ENCODE measurements at places on chromosomes 7 and 10.

GRCh38 chr7:200290-200689, 7.9 kb downstream of the FAM20C start:
- peak; percentile 38 for DNase-seq

DNA sequence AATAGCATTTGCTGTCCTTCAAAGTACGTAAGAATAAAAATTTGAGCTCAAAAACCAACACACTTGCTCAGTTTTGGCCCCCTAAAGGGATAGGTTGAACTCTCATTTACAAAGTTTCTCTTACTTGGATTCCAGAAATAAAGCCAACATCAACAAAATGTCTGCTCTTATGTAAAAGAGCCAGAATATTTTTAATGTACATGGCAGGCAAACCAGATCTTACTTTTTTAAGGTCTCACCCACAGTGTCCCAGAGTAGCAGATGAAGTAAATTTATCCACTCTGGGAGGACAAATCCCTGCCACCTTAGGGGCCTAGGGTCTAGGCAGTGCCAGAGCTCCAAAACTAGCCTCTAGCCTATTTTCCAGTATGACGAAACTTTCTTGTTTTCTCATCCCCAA, 159.6 kb downstream of the SKAP2 start:
- peak; percentile 54 for DNase-seq

DNA sequence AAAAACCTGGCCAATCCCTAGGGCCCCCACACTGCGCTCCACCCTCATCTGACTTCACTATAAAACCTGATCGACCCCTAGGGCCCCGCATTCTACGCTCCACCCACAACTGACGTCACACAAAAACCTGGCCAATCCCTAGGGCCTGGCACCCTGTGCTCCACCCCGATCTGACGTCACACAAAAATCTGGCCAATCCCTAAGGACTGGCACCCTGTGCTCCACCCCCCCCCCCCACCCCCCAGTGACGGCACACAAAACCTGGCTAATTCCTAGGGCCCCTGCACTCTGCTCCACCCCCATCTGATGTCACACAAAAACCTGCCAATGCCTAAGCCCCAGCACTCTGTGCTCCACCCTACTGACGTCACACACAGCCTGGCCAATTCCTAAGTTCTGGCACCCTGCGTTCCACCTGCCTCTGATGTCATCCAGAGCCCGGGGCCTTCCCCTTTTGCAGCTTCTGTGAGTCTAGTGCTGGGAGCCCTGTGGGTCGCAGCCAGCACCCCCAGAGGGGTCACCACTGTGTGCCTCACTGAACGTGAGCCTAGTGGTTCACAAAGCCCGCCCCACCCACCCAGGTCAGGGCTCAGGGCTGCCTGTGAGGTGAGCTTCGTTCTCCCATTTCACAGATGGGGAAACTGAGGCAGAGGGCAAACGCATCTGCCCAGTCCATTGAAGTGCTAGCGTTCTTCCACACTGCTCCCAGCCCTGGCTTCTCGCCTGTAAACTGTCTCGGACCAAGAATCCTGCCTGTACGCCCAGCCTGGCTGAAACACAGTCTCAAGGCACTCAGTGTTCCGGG, 40.6 kb downstream of the MICALL2 start:
- peak; percentile 40 for DNase-seq

DNA sequence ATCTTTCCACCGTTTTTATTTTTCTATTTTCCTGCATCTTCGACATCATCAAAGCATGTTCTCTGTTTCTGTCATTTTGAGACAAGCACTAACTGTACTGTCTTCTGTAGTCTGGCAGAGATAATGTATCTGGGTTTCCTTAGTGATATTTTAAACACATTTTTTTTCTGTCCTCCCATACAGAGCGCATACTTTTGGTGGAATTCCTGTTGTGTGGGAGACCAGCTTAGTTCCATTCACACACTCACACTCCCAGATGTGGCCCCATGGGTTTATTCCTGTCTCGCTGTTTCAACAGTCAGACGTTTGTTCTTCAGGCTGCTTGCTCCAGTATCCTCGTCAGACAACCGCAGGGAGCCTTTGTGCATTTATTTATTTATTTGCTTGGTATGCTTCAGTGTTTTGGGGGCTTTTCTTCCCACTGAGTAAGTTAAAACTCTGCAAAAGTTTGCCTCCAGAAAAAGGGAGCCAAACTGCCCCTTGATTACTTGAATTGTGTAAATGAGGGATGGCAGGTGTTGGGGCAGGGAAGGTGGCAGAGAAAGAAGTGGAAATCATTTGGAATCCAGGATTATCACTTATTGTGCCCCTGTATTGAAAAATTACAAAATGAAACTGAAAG, 456.8 kb upstream of the KLF6 start:
- DNase-seq = peak; percentile 99

DNA sequence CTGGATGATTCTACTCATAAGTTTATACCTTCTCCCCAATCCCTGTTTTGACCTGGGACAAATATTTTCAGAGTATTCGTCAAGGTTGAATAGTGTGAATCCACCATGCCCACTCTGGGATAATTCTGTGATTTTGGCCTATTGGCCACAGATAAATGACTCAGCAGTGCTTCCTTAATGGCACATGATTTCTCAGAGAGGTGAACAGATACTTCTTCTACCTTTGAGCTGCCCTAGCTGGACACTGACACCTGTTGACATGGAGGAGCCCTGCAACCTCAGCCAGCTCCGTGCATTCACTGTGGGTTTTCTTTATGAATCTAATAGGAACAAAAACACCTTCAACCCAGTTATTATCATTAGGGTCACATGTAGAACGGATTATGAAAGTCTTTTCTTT, 40.9 kb upstream of the HPS1 start:
- DNase-seq = no peak

DNA sequence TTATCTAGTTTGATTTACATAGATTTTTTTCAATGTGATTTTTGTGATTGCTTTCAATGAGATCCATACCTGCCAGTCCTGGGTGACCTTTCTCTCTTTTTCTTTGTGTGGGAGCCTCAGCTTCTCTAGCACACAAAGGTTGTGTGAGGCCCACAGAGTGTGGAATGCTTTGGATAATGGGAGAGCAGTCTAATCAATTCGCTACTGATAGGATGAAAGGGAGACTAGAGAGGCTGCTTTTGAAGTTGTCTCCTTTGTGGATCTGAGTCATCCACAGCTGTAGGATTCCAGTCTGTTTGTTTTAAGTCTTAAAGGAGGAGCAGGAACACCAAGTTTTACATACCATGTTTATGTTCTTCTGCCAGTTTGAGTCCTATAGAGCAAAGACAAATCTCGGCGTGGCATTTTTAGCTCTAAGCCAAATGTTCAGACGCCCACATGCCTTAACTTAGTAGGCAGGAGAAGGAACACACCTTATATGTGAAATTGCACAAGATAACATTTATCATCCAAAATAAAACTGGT, 330.0 kb downstream of the ARL4A start:
- DNase-seq = peak; percentile 19

GRCh38 chr10:131249955-131250344, 61.6 kb downstream of the TCERG1L start:
- DNase-seq = no peak

- no peak for DNase-seq
Measured at GRCh38 chr10:113310347-113310746, 242.5 kb upstream of the HABP2 start.

DNA sequence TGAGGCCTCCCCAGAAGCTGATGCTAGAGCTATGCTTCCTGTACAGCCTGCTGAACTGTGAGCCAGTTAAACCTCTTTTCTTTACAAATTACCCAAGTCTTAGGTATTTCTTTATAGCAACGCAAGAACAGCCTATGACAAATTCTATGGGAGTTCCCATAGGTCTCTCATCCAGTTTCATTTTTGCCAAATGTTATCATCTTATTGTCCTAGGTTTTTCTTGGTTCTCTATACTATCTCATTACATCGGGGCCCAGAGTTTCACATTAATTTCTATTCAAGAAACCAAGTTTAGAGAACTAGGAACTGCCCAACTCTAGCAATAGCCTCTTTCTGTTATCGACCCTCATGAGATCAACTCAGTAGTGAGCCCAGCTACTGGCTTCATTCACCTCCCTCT, 15.9 kb downstream of the ACTA2 start:
- no peak for DNase-seq

- peak; percentile 73 for DNase-seq
Measured at GRCh38 chr10:90125456-90126255, 424.3 kb downstream of the KIF20B start.

DNA sequence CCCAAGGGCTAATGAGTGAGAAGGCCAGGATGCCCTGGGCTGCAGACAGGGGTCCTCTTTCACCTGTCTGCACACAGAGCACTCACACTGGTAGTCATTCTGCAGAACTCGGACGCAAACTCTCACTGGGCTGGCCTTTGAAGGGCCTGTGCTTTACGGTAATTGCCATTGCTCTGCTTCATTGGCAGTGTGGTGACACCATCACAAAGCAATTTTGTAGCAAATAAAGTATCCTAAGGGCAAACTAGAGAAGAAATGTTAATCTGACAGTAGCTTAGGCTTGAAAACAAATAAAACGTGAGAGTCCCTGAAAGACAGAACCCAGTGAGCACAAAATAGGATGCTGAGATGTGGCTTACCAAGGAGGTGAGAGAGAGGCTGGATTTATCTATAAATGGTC, 30.6 kb upstream of the FIGNL1 start:
- DNase-seq = no peak

- DNase-seq = no peak
Measured at GRCh38 chr10:76990561-76990960, 647.0 kb downstream of the KCNMA1 start.

GRCh38 chr7:155483868-155484325, 26.0 kb downstream of the EN2 start:
- DNase-seq = no peak

DNA sequence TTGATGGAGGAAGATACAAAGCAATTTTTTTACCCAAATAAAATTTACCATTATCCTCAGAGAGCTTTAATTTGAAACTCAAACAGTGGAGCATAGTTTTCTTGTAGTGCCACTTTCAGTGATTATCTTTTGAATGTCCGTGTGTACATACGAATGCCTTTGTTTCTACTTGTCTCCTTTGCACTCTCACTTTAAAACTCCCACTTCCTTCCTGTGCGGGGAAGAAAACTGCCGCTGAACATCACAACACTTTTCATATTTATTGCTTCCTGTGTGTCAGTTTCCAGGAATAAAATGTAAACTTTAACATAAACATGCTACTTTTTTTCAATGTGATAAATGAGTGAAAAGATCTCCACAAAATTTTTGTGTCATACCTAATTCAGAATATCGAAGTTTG, 102.4 kb downstream of the SEMA3A start:
- DNase-seq = peak; percentile 20

- DNase-seq = no peak
Measured at GRCh38 chr7:128672927-128673517, 930 bp downstream of the GARIN1A start.

GRCh38 chr7:1232623-1233332, at the start of gene UNCX:
Gene UNCX, plus strand, starts transcription at chr7:1232872. Its CDS starts 146 bp downstream, at chr7:1233018.
- DNase-seq = no peak

- no peak for DNase-seq
Measured at GRCh38 chr7:124257638-124258308, 224.9 kb upstream of the TMEM229A start.

DNA sequence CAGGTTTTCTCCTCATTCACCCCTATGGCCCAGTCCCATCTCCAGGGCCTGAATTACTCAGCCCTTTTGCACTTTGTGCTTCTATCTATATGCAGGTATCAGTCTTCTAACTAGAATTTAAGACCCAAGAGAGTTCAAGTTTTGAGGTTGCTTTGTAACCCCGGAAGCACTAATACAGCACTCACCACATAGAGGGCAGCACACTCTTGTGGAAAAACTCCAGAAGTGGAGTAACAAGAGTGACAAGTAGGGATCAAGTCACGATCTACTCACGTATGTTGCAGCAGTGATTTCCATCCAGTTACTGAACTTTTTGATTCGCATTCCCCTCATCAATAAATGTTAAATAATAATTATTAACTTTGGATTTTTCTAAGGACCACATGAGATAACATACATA, 151.0 kb downstream of the CHCHD3 start:
- peak; percentile 11 for DNase-seq

- no peak for DNase-seq
Measured at GRCh38 chr10:123212640-123213039, 58.4 kb downstream of the BUB3 start.

- DNase-seq = no peak
Measured at GRCh38 chr7:122140918-122141317, 3.1 kb downstream of the AASS start.

Data from RPMI7951 (cell line).